Lower lobe of right lung (tissue), 2 donors: ENCODE measurements at places on chromosomes 1 and 21. TPM values are rescaled to one million over a fixed set of nuclear protein-coding genes. Genes with fewer than 3 reads are reported as not detected.

Gene BGLAP
- 4.8 TPM for total RNA-seq

Gene CHI3L2
- total RNA-seq = 31.2 TPM

GRCh38 chr1:231841616-231842344 lies 215.2 kb downstream of the DISC1 start:
- peaks cover 12% of the 10 kb centered on the region for H3K4me1 ChIP-seq
- no peak for DNase-seq
- H3K4me3 ChIP-seq = no peak overlapping the region
- no peaks in the 10 kb centered on the region for H3K36me3 ChIP-seq
- no peak overlapping the region for H3K27ac ChIP-seq

DNA sequence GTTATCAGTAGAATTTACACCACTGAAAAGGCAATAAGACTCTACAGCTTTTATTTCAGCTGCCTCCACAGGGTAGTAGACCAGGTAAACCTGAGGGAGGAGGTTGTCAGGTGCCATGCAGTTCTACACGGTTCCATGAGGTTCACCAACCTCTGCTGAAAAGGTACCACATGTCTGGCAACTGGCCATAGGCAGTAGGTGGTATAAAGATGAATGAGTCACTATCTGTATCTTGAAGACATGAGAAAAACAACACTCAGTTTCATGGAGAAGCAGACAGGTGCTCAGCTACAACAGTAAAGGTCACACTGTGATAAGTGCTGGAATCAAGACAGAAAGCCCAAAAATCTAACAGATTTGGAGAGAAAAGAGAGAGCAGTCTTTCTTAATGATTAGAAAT lies 145.4 kb downstream of the PTGER3 start:
- no peak overlapping the region for H3K27ac ChIP-seq
- H3K36me3 ChIP-seq = no peaks in the 10 kb centered on the region
- H3K4me3 ChIP-seq = no peak overlapping the region
- H3K27me3 ChIP-seq = no peaks in the 10 kb centered on the region
- DNase-seq = no peak
- no peaks in the 10 kb centered on the region for H3K4me1 ChIP-seq

Gene CITED4
- 13.9 TPM for total RNA-seq

GRCh38 chr1:10544239-10544638 lies 69.5 kb downstream of the PEX14 start:
- no peaks in the 10 kb centered on the region for H3K36me3 ChIP-seq
- DNase-seq = no peak
- H3K4me3 ChIP-seq = no peak overlapping the region
- H3K4me1 ChIP-seq = peaks cover 9% of the 10 kb centered on the region
- no peaks in the 10 kb centered on the region for H3K27me3 ChIP-seq

Gene HES2
- 6.4 TPM for total RNA-seq

- no peaks in the 10 kb centered on the region for H3K36me3 ChIP-seq
- no peak for DNase-seq
- peak overlapping the region; percentile 24 for H3K27ac ChIP-seq
- H3K4me3 ChIP-seq = no peak overlapping the region
- H3K27me3 ChIP-seq = no peaks in the 10 kb centered on the region
Measured at GRCh38 chr21:31443736-31444521, 99.9 kb upstream of the TIAM1 start.

DNA sequence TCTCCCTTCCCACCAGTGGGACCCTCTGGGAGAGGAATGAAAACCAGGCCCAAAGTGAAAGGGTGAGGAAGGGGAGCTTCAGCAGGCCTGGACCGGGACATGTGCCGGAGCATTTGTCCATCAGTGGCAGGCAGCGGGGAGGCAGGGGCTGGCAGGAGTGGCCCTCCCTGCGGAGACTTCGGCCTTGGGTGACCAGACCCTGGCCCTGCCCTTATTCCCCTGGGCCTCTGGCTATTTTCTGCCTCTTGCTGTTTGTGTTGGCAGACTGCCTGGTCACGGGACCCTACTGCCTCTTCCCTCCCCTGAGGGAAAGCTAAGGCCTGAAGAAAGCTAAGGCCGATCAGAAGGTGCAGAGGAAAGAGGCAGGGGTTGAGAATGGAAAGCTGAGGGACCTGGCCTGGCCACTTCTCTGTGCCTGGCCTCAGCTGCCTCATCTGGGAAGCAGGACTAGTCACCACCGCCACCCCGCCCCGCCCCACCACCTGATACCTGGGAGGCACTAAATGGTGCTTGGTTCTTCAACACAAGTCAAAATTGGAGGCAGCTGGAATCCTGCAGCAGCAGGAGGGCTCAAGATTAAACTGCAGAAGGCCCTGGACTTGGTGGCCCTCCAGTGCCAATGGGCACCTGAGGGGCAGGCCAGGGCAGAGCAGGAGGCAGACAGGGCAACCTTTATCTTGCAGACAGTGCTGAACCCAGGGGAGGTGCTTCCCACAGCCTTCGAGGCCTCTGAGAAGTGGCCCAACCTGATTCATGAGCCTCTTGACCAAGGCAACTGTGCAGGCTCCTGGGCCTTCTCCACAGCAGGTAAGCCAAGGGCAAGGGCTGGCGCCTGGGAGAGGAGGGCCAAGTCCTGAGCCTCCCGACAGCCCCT lies 7.9 kb downstream of the TINAGL1 start:
- peak; percentile 86 for DNase-seq
- H3K27me3 ChIP-seq = peaks cover 14% of the 10 kb centered on the region
- H3K36me3 ChIP-seq = peaks cover 29% of the 10 kb centered on the region
- H3K4me1 ChIP-seq = peaks cover 48% of the 10 kb centered on the region
- peak overlapping the region; percentile 19 for H3K4me3 ChIP-seq
- peak overlapping the region; percentile 60 for H3K27ac ChIP-seq

GRCh38 chr1:168000656-168001055 lies 63.8 kb upstream of the MPC2 start:
- no peaks in the 10 kb centered on the region for H3K27me3 ChIP-seq
- peaks cover 29% of the 10 kb centered on the region for H3K36me3 ChIP-seq
- DNase-seq = no peak
- no peak overlapping the region for H3K27ac ChIP-seq
